Stimulated activated CD4-positive, alpha-beta T cell treated with anti-CD3 and anti-CD28 coated beads, Interleukin-1b, Interleukin-23, amount 100 ng/mL, for 24 hours (primary cell): ENCODE measurements at places on chromosomes 7 and 10.

GRCh38 chr7:44486693-44487092 lies 3.8 kb downstream of the NUDCD3 start:
- DNase-seq: no peak

GRCh38 chr10:35386594-35387174 lies 50.4 kb downstream of the CCNY start:
- DNase-seq: no peak

DNA sequence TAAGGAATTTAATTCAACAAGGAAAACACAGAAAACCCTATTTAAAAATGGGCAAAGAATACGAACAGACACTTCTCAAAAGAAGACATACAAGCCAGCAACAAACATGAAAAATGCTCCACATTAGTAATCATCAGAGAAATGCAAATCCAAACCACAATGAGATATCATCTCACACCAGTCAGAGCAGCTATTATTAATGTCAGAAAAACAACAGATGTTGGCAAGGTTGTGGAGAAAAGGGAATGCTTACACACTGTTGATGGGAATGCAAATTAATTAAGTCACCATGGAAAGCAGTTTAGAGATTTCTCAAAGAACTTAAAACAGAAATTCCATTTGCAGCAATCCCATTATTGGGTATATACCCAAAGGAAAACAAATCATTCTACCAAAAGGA lies 55.2 kb downstream of the GCC1 start:
- DNase-seq: no peak

DNA sequence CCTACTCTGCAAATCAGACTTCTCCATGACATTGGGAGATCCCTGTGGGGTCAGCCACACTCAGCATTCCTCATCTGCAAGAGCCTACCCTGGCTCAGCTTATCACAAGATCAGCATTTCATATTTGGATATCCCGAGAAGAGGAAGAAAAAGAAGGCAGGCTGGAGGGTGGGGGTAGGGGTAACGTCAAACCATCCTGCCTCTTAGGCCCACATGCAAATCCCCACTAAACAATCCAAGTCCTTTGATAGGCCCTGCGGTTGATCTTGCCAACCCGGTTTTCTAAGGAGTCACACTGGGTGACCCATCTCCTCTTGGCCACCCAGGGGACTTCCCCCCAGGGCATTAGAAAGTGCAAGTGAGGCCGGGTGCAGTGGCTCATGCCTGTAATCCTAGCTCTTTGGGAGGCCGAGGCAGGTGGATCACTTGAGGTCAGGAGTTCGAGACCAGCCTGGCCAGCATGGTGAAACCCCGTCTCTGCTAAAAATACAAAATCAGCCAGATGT lies 128.0 kb upstream of the CALN1 start:
- DNase-seq: no peak

DNA sequence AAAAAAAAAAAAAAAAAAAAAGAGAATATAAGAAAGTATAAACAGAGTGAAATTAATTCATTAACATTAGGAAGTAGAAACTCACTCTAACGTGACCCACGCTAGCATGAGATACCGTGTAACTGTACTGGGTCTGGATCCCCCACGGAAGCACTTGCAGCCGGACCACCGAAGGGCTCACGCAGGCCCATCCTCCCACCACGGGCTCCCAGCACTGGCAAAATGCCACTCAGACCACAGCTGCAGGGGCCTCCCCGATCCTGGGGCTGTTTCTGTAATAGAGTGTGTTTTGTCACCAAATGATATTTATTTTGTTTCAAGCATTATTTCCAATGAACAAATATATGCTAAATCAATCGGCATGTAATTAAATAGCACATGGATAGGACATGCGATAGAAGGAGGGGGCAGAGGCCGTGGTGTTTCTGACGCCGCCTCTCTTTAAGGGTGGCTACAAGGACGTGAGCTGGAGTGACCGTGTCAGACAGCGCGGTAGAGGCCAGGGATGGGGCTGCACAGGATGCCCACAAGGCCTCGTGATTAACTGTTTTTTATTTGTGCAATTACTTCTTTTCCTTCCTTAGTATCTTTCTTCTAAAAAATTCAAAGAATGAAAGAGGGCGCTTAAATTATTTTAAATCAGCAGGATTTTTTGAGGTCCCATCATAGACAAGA lies 568.5 kb downstream of the PTPRN2 start:
- no peak for DNase-seq

DNA sequence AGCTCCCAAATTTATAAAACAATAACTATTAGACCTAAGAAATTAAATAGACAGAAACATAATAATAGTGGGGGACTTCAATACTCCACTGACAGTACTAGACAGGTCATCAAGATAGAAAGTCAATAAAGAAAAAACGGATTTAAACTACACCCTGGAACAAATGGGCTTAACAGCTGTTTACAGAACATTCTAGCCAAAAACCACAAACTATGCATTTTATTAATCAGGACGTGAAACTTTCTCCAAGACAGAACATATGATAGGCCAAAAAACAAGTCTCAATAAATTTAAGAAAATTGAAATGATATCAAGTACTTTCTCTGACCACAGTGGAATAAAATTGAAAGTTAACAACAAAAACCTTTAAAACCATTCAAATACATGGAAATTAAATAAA lies 46.4 kb downstream of the ZNF680 start:
- DNase-seq: no peak

DNA sequence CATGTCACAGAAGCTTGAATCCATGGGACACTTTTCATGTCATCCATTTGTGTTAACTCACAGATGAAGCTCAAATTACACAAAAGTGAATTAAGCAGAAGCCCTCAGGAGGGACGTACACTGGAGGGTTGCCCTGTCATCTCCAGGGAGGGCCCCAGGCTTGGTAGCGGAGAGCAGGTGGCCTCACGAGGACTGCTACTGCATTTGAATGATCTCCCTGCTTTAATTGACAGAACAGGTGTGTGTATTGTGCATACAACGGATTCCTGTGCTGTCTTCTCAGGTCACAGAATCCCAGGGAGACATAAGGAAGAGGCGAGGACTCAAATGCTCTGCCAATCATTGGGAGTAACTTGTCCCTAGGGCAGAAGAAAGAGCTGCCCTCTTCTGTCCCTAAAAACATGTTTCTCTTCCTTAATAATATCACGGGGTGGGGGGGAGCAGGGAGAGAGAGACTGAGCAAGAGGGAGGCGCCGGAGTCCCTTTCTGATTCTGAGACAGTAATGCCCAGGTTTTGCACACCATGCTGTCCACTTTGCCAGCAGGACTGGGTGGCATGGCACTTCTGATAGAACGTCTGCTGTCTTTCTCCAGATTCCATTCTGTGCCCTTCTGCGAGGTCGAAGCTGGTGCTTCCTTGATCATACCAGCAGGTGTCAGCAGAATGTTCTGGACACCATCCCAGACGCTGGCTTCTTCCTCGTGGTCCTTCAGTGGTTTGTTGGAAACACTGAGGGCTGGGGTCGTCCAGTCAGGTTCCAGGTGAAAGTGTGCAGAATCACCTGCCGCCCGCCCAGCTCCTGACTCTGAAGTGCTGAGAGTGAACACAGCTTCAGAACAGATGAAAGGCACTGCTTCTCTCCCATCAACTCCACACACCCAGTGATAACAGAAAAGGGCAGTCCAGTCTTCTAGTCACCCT lies 26.2 kb upstream of the RASGEF1A start:
- no peak for DNase-seq

GRCh38 chr10:35898716-35899440 lies 256.8 kb upstream of the FZD8 start:
- DNase-seq: no peak

DNA sequence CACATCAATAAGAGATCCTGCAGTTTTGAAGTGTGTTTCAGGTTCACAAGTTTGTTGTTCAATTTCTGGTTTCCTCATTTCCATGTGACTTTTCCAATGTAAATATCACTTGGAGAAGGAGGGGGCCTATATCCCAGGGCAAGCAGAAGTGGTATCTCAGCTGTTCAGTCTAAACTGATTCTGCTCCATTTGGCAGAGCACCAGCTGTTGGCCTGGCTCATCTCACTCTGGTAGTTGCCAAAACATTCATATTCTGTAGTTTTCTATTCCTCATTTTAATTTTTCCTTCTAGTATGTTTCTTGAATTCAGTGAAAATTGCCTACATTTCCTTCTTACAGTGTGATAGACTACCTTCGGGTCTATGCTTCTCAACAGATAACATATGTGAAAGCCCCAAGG lies 101.8 kb upstream of the TAC1 start:
- no peak for DNase-seq

GRCh38 chr7:142438235-142438922 lies 180.5 kb upstream of the PRSS58 start:
- DNase-seq: no peak

DNA sequence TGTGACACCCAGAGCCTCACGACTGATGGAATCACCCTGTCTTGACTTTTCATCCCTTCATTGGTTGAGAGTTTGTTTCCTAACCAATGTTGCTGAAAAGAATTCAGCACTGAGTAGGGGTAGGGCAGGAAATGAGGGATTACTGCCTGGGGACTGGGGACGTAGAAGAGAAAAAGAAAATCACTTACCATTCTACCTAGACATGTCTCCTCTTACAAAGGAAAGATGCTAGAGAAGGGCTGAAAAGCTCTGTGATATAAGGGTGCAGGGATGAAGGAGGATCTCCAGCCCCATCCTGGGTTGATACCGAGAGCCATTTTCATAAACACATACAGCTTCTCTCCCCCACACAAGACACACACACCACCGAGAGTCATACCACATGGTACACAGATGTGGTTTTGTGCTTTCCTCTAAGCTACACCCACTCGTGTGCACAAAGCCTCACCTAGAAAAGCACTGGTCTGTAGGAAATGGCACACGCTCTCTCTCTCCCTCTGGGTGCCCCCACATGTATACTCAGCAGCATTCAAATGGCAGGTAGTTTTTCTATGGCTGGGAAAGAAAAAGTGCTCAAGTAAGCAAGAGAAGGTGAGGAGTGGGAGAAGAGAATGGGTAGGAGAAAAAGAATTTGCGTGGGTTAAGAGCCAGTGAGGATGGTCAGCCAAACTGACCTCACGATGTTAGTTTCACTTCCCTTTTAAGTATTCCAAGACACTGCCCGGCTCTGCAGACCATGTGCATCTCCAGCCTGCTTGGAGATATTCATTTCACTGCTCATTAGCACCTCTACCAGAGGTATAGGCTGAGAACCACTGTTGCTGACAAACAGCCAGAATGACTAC lies 85.8 kb downstream of the CALD1 start:
- no peak for DNase-seq

- DNase-seq: no peak
Measured at GRCh38 chr7:96729820-96730219, 20.2 kb upstream of the SEM1 start.

- no peak for DNase-seq
Measured at GRCh38 chr10:69397972-69398371, 18.7 kb downstream of the TACR2 start.

- no peak for DNase-seq
Measured at GRCh38 chr7:491292-491957, 28.2 kb downstream of the PDGFA start.

- DNase-seq: no peak
Measured at GRCh38 chr10:60417024-60417423, 27.3 kb upstream of the ANK3 start.

DNA sequence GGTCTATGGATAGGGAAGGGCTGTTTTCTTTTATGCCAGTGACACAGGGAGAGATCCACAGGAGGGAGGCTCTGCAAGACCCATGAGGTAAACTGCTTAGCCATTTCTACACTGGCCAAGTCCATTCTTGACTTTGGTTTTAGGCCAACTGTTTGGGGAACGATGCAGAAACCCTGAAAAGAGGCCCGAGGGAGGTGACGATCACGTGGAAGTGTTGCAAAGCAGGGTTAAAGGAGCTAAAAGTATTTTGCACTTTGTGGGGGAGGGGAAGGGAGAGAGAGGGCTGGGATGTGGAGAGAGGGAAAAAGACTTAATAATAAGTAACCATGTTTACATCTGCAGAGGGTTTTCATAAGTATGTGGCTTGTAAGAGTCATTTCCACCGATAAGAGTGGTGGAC lies 239.7 kb downstream of the EMX2 start:
- DNase-seq: no peak

- no peak for DNase-seq
Measured at GRCh38 chr7:134831862-134832261, 52.4 kb downstream of the CALD1 start.

GRCh38 chr10:454860-455259 lies 234.6 kb downstream of the DIP2C start:
- no peak for DNase-seq

DNA sequence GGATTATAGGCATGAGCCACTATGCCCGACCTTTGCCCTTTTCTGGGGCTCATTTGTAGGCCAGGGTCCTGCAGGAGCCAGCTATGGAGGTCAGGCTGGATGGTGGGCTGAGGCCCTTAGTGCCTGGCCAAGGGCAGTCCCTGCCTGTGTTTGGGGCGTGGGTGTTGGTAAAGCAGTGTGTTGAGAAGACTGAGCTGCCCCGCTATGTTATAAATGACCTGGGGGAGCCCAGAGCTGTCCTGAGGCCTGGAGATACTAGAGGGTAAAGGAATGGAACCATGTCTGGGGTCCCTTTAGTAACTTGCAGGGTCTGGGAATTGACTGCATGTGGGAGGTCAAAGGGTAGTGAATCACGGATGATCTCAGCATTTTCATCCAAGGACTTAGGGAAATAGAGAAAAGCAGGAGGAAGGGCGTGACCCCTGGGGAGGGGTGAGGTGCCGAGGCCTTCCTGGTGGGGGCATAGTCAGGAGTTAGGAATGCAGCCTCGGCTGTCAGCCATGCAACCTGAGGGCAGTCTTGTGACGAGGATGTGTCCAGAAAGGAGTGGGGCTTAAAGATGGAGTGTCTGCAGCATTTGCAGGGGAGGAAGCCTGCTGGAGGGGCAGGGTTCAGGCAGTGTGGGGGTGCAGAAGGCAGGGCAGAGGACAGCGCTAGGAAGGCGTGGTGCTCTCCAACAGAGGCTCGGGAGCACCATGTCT lies 31.5 kb downstream of the TMEM248 start:
- DNase-seq: no peak

- no peak for DNase-seq
Measured at GRCh38 chr10:99370993-99371392, 41.8 kb downstream of the CNNM1 start.

- no peak for DNase-seq
Measured at GRCh38 chr7:148265896-148266295, 324.7 kb upstream of the C7orf33 start.

DNA sequence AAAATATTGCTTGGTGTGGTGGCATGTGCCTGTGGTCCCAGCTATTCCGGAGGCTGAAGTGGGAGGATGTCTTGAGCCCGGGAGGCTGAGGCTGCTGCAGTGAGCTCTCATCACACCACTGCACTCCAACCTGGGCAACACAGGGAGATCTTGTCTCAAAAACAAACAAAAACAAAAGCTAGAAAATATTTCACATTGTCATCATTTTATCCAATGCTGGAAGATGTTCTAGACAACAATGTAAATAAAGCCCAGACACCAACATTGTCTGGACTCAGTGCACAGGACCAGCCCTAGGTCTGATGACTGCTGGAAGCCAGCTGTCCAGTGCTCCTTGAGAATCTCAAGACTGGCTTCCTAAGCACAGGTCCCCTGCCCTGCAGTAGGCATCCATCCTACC lies 13.5 kb downstream of the SEPHS1 start:
- no peak for DNase-seq

DNA sequence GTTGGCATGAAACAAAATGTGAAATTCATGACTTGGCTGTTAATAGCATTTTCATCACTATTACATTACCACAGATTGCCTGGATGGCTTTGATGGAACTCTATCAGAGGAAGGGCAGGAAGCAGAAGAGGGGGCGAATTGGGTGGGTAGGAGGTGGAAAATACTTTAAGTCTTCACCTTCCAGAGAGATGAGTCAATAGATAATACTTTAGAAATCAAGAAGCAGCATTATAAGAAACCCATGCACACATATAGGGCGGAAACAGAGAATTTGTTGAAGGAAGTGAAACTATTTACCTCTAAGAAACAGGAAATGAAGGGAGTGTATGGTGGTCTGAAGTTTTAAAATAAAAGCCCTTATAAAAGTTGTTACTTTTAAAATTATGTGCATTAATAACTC lies 152.1 kb upstream of the TARP start:
- DNase-seq: no peak
